Tibial nerve (tissue), 4 donors: ENCODE measurements at places on chromosomes 11 and 22. TPM values are rescaled to one million over a fixed set of nuclear protein-coding genes. Genes with fewer than 3 reads are reported as not detected.
A peak's percentile ranks its signal among the peaks of the same experiment; 100 is the strongest.

The OMP gene
- total RNA-seq, result not detected

The FXYD2 gene
- total RNA-seq, result 1.3 TPM

The CXCR5 gene
- not detected for total RNA-seq

The MS4A1 gene
- total RNA-seq, result not detected

The HEPHL1 gene
- not detected for total RNA-seq

The DRD4 gene
- total RNA-seq, result not detected

The TIMP3 gene
- total RNA-seq, result 925 TPM

The TNNI2 gene
- total RNA-seq, result not detected

The YPEL4 gene
- 1.7 TPM for total RNA-seq

The PKDREJ gene
- total RNA-seq, result not detected

The OR2AG1 gene
- total RNA-seq, result not detected

The TSPAN4 gene
- total RNA-seq, result 139 TPM

The POTEH gene
- not detected for total RNA-seq

- no peak overlapping the region for H3K27ac ChIP-seq
- H3K27me3 ChIP-seq, result no peaks in the 10 kb centered on the region
- no peak overlapping the region for H3K4me3 ChIP-seq
Measured at GRCh38 chr11:122487669-122488068, 167.9 kb upstream of the UBASH3B start.

DNA sequence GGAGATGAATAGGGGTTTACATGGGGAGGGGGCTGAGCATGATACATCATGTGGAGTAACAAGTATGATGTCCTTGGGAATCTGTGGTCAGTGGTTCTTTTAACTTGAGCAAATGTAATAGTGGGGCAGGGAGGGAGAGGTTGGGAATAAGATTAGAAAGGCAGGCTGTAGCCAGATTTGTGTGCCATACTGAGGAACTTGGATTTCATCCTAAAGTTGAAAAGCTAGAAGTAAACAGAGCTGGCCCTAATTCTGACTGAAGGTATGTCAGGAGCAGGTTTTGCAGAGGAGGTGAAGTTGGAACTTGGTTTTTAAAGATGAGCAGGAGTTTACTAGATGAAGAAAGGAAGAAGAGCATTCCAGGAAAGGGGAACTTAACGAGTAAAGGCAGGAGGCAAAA lies 108.3 kb upstream of the RRM1 start:
- H3K4me3 ChIP-seq, result no peak overlapping the region
- no peaks in the 10 kb centered on the region for H3K4me1 ChIP-seq
- peaks cover 7% of the 10 kb centered on the region for H3K36me3 ChIP-seq
- H3K27ac ChIP-seq, result no peak overlapping the region
- no peak for DNase-seq
- no peaks in the 10 kb centered on the region for H3K27me3 ChIP-seq

GRCh38 chr22:42745118-42745517 lies 24.4 kb upstream of the A4GALT start:
- no peak overlapping the region for H3K27ac ChIP-seq
- no peaks in the 10 kb centered on the region for H3K36me3 ChIP-seq
- H3K27me3 ChIP-seq, result no peaks in the 10 kb centered on the region

- H3K27ac ChIP-seq, result no peak overlapping the region
- H3K4me3 ChIP-seq, result no peak overlapping the region
- DNase-seq, result no peak
- no peaks in the 10 kb centered on the region for H3K4me1 ChIP-seq
Measured at GRCh38 chr11:123531325-123531724, 101.3 kb downstream of the GRAMD1B start.

DNA sequence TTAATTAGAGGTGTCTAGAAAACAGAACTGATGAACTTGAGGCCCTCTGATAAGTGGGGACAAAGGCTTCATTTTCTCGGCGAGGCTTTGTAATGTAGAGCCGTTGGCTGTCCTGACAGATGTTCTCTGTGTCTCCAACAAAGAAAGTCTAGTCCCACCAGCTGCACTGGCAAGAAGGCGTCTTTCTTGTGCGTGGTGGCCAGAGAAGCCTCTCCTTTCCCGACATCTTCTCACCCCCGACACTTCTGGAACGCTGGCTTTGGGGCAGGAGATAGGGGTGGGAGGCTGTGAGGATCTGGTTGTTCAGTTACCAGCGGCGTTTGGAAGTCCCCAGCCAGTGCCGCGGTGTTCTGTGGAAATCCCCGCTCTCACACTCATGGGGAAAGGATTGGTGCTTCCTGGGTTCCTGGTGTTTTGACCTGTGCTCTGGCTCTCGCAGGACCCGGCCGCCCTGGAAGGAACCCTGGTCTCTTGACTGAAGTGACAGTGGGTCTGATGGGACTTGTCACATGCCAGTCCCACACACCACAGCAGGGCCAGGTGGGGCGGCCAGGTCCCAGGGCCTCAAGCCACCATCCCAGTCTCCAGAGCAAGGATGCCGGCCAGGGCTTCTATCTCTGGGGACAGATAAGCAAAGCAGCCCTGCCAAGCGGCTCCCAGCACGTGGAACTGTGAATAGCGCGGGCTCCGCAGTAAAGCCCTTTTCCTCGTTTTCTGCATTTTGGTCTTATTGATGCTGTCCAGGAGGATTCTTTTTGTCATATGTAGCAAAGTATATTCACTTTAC lies 23.2 kb downstream of the FADS2 start:
- peaks cover 18% of the 10 kb centered on the region for H3K4me1 ChIP-seq
- H3K27me3 ChIP-seq, result no peaks in the 10 kb centered on the region
- peak overlapping the region; percentile 69 for H3K27ac ChIP-seq
- no peaks in the 10 kb centered on the region for H3K36me3 ChIP-seq
- no peak overlapping the region for H3K4me3 ChIP-seq

DNA sequence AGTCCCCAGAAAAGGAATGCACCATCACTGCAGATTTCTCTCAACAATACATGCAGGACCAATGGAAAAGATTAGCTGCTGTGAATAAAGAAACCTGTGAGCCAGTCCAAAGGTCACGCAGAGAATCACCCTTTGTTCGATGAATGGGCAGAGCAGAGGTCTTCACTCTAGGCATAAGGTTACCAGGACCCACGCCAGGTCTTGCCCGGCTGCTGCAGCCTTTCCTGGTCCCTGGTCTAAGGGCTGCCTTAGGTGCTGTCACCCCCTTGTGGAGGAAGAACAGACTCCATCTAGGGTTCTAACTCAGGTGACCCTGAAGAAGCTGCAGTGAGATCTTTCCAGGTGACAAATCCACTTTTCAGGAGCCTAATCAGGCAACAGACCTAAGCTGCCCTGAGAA lies 29.0 kb upstream of the NAP1L4 start:
- H3K36me3 ChIP-seq, result peaks cover 8% of the 10 kb centered on the region
- DNase-seq, result no peak
- no peaks in the 10 kb centered on the region for H3K4me1 ChIP-seq
- H3K27me3 ChIP-seq, result no peaks in the 10 kb centered on the region
- no peak overlapping the region for H3K4me3 ChIP-seq

DNA sequence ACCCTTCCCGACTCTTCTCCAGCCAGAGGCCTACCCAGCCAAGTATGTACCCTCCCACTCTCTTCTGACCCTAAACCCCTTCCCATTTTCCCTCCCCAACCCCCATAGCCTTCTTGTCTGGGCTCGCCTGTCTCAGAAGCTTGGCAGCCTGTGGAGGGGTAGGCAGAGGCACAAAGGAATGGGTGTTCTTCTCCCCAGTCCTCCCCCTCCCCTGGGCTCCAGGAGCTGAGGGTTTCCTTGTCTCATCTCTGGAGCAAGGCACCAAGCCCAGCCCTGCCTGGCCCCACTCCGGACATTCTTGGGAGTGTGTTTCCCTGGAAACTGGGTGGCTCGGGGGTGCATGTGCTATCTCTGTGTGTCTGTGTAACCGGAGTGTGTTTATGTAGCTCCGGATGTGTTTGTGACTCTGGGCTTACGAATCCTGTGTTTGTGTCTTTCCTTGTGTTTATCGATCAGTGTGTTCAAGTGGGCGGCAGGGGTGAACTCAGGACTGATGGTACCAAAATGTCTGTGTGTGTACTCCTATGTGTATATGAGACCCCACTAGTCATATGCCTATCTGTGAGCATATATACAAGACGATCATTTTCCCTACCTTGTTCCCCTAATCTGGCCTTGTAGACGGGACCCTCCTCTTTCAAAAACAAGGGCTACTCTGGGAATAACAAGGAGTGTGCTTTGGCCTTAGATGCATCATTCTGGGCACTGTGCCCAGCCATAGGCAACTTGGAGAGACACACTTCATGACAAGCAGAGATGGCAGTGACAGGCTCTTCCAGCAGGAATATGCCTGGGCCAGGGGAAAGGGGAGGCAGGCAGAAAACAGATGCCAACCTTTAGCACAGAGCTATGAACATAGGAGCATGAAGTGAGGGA lies 10.9 kb downstream of the PHLDB1 start:
- peaks cover 5% of the 10 kb centered on the region for H3K36me3 ChIP-seq
- peaks cover 62% of the 10 kb centered on the region for H3K4me1 ChIP-seq
- H3K4me3 ChIP-seq, result no peak overlapping the region
- DNase-seq, result peak; percentile 76

GRCh38 chr22:24482575-24482974 lies 12.6 kb upstream of the UPB1 start:
- no peaks in the 10 kb centered on the region for H3K4me1 ChIP-seq
- no peaks in the 10 kb centered on the region for H3K36me3 ChIP-seq
- H3K4me3 ChIP-seq, result no peak overlapping the region
- H3K27ac ChIP-seq, result no peak overlapping the region

DNA sequence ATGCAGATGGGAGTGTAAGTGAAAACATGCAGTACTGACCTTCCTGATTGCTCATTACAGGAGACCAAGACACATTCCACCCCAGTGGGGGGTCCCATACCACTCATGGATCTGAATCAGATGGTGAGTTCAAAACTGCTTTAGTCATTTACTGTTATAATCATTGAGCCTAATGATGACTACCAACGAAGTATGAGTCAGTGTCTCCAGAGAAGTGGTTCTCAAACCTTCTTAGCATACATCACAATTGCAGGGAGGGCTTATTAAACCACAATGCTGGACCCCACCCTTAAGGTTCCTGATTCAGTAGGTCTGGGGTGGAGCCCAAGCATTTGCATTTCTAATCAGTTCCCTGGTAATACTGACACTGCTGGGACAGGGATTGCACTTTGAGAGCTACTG lies 75.8 kb downstream of the CD44 start:
- H3K4me1 ChIP-seq, result peaks cover 21% of the 10 kb centered on the region
- H3K4me3 ChIP-seq, result no peak overlapping the region
- no peak for DNase-seq
- no peaks in the 10 kb centered on the region for H3K36me3 ChIP-seq
- no peaks in the 10 kb centered on the region for H3K27me3 ChIP-seq
- peak overlapping the region; percentile 47 for H3K27ac ChIP-seq

GRCh38 chr11:33242575-33242974 lies 14.6 kb upstream of the HIPK3 start:
- H3K27me3 ChIP-seq, result no peaks in the 10 kb centered on the region
- no peak for DNase-seq
- no peak overlapping the region for H3K27ac ChIP-seq

DNA sequence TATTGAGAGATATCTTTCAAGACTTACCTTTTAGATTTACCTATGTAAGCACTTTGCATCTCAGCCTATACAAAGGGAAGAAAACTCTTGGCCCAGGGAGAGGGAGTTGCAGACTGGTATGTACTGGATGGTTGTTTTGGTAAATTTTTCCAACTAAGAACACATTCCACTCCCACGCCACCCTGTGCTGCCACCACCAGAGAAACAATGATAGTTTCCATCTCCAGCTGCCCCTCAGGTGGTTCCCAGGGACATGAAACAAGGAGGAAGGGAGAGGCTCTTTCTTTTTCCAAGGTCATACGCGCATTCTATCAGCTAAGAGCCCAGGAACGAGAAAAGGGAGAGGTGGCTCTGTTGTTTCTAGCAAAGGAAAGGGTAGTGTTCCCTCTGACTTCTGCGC lies 34.4 kb downstream of the CCDC34 start:
- DNase-seq, result no peak
- H3K27me3 ChIP-seq, result no peaks in the 10 kb centered on the region
- H3K27ac ChIP-seq, result no peak overlapping the region
- H3K36me3 ChIP-seq, result no peaks in the 10 kb centered on the region

- H3K4me1 ChIP-seq, result no peaks in the 10 kb centered on the region
- H3K4me3 ChIP-seq, result no peak overlapping the region
- DNase-seq, result no peak
- H3K27me3 ChIP-seq, result no peaks in the 10 kb centered on the region
- no peak overlapping the region for H3K27ac ChIP-seq
Measured at GRCh38 chr11:113370634-113371033, 16.9 kb upstream of the ANKK1 start.

DNA sequence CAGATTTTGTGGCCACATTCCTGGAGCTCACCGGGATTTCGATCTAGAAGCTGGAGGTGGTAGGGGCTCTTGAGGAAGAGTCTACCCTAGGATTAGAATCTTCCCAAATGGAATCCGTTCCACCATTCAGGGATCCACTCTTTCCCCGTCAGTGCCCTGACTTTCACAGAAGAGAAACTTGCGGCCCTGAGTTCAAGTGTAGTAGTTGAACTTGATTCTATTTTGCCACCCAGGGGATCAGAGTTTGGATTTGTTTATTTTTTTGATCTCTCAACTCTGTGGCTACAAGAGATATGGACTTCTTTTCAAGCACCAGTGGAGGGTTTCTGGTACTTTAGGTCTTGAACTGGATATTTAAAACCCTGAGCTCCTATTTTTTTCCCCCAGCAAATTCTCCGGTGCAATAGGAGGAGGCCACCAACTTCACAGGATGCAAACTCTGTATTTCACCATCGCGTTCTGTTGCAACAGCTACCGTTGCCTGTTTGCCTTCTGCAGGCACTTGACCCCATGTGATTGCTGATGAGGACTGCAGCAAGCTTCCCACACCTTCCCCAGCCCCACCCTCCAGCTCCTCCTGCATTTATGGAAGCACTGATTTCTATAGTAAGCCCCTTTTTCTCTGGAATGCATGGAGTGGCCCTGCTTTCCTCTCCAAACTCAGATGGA lies 14.8 kb upstream of the MRGPRF start:
- DNase-seq, result no peak
- no peaks in the 10 kb centered on the region for H3K4me1 ChIP-seq
- no peaks in the 10 kb centered on the region for H3K27me3 ChIP-seq
- no peaks in the 10 kb centered on the region for H3K36me3 ChIP-seq
- no peak overlapping the region for H3K4me3 ChIP-seq

- no peaks in the 10 kb centered on the region for H3K36me3 ChIP-seq
- no peak overlapping the region for H3K27ac ChIP-seq
- H3K4me3 ChIP-seq, result no peak overlapping the region
Measured at GRCh38 chr22:44259366-44260215, 53.2 kb downstream of the SHISAL1 start.

DNA sequence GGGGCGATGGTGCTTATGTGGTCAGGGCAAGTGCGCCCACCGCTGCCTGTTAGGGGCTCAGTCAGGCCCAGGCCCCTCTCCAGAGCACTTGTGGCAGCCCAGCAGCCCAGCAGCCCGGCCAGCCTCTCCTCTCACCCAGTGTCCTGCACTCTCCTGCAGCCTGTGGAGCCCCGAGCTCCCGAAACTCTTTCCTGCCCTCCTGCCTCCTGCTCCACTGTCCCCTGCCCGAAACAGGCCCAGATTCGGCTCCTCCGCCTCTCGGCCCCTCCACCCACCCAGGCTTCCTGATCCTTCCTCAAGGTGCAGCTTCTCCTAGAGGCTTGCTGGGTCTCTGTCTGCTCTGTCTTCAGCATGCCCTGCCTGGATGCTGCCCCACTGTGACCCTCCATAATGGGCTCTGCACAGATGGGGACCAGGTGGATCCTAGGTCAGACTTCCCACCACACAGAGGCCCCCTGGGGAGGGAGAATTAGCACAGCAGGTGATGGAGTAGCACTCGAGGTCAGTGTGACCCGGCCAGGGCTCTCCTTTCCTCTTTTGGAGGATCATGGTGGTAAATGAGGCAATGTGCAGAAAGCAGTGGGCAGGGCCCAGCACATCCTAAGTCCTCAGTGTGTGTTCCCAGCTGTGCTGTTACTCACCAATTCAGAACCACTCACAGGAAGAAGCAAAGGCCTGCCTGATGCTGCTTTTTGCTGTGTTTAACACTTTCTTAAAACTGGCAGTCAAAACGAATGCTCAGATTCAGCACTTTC lies 18.6 kb upstream of the NAP1L4 start:
- no peak overlapping the region for H3K4me3 ChIP-seq
- peaks cover 99% of the 10 kb centered on the region for H3K36me3 ChIP-seq
- H3K27ac ChIP-seq, result no peak overlapping the region
- no peak for DNase-seq
- no peaks in the 10 kb centered on the region for H3K4me1 ChIP-seq
